ENCODE measurements at places on chromosomes 5 and 9.

GRCh38 chr5:116695681-116696080 is 121.1 kb upstream of the SEMA6A start:
- no peak for DNase-seq

GRCh38 chr5:111069839-111070238 is 1.7 kb upstream of the TSLP start:
- no peak for DNase-seq

- no peak for DNase-seq
Measured at GRCh38 chr9:84153885-84154284, 173.3 kb downstream of the RMI1 start.

DNA sequence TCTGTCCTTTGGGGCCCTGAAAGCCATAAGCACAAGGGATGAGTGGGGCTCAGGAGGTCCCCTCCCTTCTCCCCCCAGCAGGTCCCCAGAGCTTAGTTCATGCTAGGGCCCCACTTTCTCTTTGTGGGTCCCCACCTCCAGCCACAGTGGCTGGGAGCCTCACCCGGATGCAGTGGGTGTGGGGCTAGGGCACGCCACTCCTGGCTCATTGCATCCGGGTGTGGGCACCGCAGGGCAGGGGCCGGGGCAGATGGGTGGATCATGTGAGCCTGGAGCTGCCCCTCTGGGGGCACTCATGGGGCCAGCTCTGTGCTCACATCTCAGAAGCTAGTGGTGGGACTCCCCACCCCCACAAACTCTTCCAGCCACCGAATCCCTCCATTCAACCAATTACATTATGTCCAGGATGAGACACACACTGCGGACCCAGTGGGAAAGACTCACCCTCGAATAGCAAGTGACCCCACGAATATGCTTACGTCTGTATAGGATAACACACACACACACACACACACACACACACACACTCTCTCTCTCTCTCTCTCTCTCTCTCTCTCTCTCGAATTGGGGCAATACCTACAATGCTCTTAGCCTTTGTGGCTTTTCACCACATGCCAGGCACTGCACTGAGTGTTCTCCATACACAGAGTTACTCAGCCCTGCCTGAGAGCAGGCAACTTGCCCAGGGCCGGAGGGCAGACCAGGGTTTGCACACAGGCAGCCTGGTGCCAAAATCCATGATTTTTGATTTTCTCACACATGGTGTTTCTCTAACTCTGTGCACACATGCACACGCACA is 16.8 kb upstream of the PHYKPL start:
- no peak for DNase-seq

DNA sequence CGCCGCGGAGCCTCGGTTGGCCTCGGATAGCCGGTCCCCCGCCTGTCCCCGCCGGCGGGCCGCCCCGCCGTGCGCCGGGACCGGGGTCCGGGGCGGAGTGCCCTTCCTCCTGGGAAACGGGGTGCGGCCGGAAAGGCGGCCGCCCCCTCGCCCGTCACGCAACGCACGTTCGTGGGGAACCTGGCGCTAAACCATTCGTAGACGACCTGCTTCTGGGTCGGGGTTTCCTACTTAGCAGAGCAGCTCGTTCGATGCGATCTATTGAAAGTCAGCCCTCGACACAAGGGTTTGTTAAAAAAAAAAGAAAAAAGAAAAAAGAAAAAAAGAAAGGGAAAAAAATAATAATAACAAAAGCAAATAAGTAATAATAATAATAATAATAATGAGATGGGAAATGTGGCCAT is 112.8 kb downstream of the GCNT1 start:
- DNase-seq = no peak

- no peak for DNase-seq
Measured at GRCh38 chr9:113587471-113588031, 124.0 kb downstream of the RGS3 start.

DNA sequence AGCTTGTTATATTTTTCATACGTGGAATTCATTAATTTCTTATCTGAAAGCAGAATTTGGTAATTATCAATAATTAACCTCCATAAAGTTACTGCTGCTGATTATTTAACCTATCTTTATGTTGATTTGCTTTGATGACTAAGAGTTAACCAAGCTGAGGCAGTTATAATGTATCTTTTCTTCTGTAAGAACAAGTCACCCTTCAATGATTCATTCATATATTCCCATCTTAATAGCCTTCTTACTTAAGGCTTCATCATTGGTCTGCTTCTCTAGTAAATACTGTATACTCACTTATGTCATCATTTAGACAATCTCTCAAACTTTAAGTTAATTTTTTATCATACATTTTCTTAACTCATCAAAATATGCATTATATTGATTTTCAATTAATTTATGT is 592.2 kb downstream of the ANXA1 start:
- no peak for DNase-seq

DNA sequence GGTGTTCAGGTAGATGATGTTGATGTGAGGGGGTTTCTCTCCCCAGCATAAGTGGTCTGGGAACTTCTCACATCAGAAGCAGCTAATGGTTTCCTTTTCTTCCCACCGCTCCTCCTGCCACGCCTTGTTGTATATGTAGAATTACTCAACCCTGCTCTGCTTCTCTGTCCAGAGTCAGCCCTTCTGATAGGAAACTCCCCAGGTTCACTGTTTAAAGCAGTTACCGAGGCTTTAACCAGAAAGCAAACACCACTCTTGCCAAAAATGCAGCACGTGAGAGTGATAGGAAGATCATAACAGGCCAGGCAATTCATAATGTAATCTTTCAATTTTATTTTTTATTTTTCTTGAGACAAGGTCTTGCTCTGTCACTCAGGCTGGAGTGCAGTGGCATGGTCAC is 10.5 kb upstream of the TMEM252 start:
- no peak for DNase-seq

DNA sequence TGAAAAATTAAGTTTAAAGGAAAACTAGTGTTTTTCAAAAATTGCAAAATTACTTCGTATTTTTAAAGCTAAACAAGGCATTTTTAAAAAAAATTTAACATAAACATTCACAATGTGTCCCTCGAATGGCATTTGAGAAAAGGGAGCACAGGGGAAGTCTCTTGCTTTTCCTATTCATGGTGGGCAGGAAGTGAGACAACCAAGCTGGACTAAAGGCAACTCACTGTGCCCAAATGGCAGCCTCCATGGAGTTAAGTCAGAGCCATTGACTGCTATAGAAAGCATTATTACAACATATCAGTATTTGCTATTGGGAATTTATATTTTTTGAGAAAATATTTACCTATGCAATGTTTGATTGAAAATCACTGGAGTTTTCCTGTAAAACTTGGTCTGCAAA is 8.3 kb downstream of the HNRNPH1 start:
- no peak for DNase-seq

DNA sequence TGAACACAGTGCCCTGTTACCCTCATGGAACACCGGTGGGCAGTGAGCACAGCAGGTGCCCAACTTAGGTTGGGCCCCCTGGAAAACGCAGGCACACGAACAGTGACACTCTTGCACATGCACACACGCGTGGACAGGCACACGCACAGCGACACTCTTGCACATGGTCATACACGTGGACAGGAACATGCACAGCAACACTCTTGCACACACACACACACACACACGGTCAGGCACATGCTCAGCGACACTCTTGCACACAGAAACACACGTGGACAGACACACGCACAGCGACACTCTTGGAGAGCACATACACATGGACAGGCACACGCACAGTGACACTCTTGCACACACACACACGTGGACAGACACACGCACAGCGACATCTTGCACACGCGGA is 559.4 kb upstream of the ADAMTS16 start:
- no peak for DNase-seq

- no peak for DNase-seq
Measured at GRCh38 chr9:84718476-84718875, 48.9 kb downstream of the NTRK2 start.

DNA sequence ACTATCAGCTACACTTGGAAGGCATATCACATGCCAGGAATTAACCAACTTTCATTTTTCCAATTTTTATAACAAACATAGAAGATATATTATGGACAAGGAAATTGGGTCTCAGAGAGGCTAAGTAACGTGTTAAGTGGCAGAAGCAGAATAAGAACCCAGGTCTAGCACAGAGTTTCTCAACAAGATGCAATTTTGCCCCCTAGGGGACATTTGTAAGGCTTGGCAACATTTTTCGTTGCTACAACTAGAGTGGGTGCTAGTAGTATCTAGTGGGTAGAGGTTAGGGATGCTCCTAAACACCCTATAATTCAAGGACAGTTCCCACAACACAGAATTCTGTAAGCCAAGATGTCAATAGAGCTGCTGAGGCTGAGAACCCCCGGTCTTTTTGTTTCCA is 180.6 kb downstream of the SNCAIP start:
- no peak for DNase-seq

- no peak for DNase-seq
Measured at GRCh38 chr5:84622461-84622860, 237.8 kb upstream of the EDIL3 start.

GRCh38 chr9:37180138-37180537 is 59.8 kb downstream of the ZCCHC7 start:
- DNase-seq = no peak

GRCh38 chr5:158410976-158411375 is 552.0 kb upstream of the CLINT1 start:
- DNase-seq = no peak

DNA sequence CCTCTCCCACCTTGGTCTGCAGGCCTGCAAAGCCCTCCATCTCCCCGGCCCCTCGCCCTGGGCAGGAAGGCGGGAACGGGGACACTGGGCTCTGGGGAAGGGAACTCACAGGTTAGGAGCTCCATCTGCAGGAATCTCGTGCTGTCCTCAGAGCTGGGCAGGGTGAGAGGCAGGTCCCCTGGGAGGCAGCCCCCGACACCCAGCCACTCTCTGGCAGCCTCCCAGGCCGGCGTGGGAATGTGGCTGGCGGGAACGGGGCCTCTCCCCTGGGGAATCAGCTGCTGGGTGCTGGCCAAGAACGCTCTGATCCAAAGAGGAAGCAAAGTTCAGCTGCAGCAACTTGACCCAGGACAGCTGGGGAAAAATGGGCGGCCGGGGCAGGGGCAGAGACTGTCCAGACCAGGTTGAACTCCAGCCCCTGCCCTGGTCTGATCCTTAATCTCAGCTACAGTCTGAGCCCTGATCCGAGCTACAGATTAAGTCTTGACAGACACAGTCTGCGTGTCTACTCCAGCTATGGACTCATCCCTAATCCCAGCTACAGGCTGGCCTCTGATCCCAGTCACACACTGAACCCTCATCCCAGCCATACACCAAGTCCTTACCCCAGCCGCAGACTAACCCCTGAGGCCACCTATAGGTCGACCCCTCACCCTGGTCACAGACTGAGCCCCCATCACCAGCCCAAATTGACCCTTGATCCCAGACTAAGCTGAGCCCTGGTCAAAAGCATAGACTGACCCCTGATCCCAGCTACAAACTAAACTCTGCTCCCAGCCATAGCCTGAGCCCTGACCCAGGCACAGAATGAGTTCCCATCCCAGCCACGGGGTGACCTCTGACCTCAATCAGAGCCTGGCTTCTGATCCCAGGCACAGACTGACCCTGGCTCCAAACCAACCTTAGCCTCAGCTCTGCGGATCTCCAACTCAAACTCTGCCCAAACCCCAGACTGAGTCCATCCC is 37.3 kb upstream of the EGFL7 start:
- no peak for DNase-seq

DNA sequence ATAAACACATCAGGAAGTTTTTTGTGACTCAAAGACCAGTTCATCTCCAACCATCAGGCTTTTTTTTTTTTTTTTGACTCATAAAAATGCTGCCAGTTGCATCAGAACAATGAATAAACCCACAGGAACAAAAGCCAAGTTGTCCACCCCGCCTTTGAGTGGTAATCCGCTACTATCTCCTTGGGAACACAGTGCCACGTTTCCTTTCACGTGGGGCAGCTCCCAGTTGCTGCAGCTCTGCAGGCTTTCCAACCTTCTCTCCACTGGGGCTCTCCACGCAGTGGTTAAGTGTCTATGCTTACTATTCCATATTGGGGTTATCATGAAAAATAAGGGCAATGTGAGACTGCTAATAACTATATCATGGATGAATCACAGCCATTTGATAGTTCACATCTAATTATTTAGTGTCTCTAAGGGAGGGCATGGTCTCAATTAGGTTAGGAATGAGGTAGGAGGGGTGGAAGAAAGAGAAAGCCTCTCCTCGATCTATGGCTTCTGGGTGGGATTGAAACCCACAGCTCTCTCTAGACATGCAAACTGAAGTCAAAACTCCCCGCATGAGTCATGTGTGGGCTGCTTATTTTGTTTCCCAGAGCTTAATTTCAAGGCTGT is 55.8 kb upstream of the ACTBL2 start:
- no peak for DNase-seq

GRCh38 chr5:97919719-97920118 is 736.7 kb upstream of the RIOK2 start:
- no peak for DNase-seq

- no peak for DNase-seq
Measured at GRCh38 chr5:40683305-40683704, 3.6 kb downstream of the PTGER4 start.

DNA sequence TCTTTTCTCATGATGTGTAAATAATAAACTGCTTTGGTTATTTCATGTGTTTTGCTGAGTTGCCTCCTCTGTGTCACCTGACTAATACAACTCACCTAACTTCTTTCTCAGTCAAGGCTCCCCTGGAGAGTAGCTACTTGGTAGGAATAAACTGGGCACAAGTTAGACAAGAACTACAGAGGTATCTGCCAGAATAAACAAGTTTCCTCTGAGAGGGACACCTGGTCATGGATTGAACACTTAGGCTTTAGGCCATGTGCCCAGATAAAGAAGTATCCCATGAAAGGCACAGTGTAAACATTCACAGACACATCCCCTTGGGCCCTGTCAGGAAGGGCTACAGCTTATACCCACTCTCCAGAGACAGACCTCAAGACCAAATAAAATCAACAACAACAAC is 532.5 kb downstream of the KIF4B start:
- DNase-seq = no peak

DNA sequence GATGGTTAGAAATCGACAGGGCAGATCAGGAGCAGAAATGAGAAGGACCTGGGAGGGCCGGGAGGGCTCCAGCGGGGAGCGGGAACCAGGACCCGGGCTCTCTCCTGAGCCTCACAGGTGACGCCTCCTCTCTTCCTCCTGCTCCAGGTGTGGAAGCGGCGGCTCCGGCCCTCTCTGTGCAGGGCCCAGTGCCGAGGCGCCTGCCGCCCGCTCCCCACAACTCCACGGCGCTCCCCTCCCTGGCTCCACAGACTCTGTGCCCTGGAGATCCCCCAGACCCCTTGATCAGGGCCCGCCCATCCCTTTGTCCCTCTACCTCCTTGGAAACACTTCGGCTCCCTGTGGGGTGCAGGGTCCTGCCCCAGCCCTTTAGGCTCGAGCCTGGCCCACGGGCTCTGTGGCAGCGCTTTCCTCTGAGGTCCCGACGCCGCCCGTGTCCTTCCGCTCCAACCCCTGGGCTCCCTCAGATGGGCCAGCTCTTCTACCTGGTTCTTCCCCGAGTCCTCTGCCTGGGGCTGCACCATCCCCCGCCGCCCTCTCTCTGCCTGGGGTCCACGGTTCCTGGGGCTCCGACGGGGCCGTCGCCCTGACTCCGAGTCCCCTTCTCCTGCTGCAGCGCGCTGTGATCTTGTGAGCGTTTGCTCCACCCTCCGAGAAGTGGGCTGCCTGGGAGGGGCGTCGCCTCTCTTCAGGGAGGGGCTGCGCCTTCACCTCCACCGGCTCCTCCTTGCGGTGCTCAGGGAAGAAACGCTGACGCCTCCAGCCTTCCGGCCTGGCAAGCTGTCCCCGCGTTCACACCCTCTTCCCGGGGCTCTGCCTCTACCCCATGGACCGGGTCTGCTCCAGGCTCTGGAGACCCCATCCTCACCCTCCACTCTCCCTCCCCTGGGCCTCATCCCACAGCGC is 22.4 kb upstream of the SLC6A3 start:
- no peak for DNase-seq

- DNase-seq = no peak
Measured at GRCh38 chr5:168477060-168477459, 9.2 kb upstream of the RARS1 start.
